ENCODE measurements at places on chromosomes 2 and 18.

- no peak for DNase-seq
Measured at GRCh38 chr2:236309669-236310029, 45.4 kb upstream of the ASB18 start.

GRCh38 chr18:7367336-7367735 lies 136.4 kb downstream of the LRRC30 start:
- no peak for DNase-seq

GRCh38 chr2:64166637-64167420 lies 22.6 kb upstream of the PELI1 start:
- no peak for DNase-seq

- no peak for DNase-seq
Measured at GRCh38 chr2:190904640-190905261, 24.1 kb downstream of the GLS start.

- DNase-seq, result no peak
Measured at GRCh38 chr2:5932556-5933469, 240.6 kb downstream of the SOX11 start.

DNA sequence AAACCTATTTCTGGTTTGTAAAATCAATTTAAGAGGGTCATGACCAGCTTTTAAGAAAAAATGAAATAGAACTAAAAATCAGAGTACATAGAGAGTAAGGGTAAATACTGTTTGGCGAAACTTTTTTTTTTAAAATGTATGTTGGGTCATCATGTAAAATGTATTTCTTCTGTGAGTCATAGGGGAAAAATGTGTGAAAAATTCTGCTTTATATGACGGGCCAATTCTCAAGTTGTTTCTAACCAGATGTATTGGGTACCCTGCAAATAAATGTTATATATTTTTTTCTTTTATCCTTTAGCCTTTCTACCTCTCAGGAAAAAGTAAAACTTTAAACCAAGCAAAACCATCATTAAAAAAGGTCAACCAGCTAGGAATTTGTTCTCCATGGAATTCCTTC lies 13.9 kb downstream of the AFTPH start:
- no peak for DNase-seq

DNA sequence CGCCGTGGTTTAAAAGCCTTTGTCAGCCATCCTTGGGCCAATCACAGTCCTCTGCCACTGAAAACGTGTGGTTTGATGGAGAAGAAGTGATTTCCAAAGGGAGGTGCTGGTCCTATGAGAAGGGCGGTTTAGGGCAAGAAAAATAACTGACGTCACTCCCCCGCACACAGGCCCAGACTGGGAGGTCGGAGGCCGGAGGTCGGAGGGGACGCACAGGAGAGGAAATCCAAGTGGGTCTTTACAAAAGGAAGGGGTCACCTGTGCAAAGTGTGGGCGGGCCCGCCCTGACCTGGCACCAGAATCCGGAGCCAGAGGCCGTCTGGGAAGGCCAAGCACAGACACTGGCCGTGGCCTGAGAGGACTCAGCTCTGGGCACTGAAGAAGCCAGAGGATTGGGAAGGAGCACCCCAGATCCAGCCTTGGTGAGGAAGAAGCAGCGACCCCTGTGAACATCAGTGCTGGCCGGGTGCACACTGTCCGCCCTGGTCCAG lies 18.0 kb upstream of the KCNG2 start:
- no peak for DNase-seq

DNA sequence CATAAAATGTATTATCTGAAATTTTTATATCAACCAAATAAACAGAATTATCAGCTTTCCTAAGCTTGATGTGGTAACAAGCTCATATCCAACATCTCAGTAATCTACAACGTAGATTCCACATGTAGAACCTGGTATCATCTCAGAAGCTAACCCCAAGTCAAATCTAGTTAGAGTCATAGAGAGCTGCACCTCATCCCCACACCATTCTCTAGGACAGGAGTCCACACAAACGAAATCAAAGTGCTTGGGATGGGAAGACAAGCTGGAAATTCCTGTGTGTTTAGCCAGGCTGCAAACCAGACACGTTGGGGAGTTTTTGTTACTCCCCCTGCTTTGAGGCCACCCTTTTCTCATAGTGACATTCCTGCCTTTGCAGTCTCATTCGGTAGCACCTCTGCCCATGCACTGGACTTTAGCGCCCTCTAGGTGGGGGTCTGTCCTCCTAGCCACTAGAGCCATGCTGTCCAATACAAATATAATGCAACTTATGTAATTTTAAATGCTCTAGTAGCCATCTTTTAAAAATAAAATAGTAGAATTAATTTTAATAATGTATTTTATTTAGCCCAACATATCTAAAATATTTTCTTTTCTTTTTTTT lies 28.1 kb upstream of the SATB2 start:
- DNase-seq, result no peak

- no peak for DNase-seq
Measured at GRCh38 chr2:237720957-237721356, 77.6 kb upstream of the RBM44 start.

GRCh38 chr2:128914320-128914719 lies 595.7 kb upstream of the HS6ST1 start:
- no peak for DNase-seq

DNA sequence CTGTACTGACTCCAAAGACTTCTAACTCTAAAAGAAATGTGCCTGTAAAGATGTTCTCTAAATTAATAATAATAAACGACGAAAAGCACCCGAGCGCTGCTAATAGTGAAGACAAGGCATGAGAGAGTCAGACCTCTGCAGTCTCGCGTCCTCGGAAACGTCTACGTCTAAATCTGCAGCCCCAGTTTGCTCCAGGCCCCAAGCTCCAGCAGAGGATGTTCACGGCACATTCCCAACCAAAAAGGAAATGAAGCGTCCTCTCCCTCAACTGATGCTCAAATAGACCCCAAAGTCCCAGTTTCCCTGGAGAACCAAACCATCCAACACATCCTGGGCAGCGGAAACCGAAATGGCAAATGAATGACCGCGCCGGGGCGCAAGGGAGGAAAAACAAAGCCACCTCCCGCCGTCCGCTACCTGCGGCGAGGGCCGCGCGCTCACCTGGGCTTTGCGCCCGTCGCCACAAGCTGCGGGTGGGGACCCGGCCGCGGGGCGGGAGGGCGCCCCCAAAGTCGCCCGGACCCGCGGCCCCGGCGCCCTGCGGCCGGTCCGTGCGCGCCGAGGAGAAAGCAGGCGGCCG lies 47.1 kb upstream of the CCDC150 start:
- no peak for DNase-seq

GRCh38 chr2:195819276-195819675 lies 162.2 kb downstream of the SLC39A10 start:
- DNase-seq, result no peak

- DNase-seq, result no peak
Measured at GRCh38 chr18:37663446-37663845, 97.8 kb upstream of the CELF4 start.

GRCh38 chr18:1017227-1018058 lies 112.8 kb downstream of the ADCYAP1 start:
- no peak for DNase-seq

- DNase-seq, result no peak
Measured at GRCh38 chr2:75528221-75528977, 32.3 kb downstream of the EVA1A start.

- no peak for DNase-seq
Measured at GRCh38 chr2:114610677-114611076, 168.2 kb downstream of the DPP10 start.

DNA sequence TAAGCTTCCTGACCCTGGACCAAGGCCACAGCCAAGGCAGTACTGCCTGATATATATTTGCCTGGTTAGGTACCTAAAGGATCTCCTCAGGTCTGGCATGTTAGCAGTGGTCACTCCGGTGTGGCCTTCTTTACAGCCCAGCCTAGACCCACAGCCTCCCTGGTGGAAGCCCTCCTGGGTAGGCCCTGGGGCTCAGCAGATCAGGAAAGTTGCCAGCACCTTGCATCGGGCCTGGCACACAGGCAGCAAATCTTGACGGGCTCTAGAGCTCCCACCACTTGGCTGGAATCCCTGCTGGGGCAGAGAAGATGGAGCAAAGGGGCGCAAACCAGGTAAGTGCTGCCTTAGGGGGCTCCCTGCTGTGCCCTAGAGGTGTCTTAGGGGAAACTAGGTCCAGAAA lies 40.9 kb upstream of the ATP6V1B1 start:
- no peak for DNase-seq

GRCh38 chr2:232438951-232439757 lies 16.8 kb upstream of the ALPI start:
- no peak for DNase-seq

DNA sequence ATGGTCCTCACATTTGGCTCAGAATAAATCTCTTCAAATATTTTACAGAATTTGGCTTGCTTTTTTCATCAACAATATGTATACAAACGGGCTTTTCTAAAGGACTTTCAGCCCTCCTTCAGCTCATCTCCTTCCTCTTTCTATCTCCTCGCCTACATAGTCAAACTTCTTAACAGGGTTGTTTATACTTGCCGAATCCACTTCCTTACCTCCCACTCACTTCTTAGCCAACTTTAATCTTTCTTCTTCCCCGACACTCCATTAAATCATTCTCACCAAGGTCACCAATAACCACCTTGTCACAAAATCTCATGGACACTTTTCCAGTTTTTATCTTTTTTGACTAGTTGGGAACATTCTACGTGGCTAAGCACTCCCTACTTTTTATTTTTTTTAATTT lies 325.2 kb downstream of the PLCL1 start:
- DNase-seq, result no peak

- no peak for DNase-seq
Measured at GRCh38 chr18:45727068-45727467, 3.1 kb downstream of the SLC14A1 start.

DNA sequence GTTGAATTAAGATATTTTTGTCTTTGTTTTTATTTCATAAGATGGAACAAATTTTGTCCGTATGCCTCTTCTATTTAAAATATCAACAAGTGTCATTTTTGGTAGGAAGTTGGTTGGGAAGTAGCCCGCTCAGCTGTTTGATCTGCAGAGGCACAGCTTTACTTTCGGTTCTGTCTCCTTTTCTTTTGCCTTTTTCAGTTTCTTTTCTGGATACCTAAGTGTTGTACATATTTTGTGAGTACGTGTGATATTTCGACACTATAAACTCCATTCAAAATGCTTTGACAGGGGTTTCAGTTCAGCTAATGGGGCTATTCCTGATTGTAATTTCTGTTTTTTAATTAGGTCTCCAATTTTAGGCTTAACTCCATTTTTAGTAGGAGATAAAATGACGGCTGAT lies 1785.0 kb upstream of the LRRTM1 start:
- DNase-seq, result no peak

DNA sequence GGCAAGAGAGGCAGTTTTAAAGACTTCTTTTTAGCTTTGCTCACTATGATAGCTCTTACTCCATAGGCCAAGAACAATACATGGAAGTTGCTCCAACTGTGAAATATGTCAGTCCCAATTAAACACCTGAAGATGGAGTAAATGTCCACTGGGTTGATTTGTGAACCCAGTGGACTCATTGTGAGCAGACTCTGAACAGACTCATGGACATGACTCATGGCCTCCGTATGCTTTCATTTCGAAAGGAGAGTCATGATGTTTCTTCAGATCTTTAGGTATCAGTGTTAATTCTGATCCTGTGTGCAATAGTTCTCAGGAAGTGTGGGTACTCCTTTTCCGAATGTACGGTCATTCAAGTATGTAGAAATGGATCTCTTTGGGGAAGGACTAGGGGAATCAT lies 5.4 kb upstream of the CWC22 start:
- DNase-seq, result no peak

DNA sequence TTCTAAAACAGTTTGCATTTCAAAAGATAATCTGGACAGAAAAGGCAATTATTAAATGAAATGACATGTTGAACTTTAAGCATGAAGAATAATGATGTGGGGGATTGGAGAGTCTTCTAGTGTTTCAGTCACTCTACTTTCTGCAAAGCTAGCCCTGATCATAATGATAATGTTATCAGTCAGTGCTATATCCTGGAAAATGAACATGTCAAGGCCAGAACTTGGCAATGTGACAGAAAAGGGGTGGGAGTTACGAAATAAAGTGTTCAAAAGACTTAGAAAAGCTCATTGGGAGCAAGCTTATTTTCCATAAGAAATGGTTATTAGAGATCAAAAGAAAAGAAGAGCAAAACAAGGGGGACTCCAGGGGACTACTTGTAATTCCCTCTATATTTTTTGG lies 288.5 kb upstream of the SLC8A1 start:
- DNase-seq, result no peak

GRCh38 chr2:99545604-99546003 lies 55.8 kb upstream of the REV1 start:
- no peak for DNase-seq

GRCh38 chr2:187996630-187997029 lies 295.0 kb upstream of the GULP1 start:
- no peak for DNase-seq

DNA sequence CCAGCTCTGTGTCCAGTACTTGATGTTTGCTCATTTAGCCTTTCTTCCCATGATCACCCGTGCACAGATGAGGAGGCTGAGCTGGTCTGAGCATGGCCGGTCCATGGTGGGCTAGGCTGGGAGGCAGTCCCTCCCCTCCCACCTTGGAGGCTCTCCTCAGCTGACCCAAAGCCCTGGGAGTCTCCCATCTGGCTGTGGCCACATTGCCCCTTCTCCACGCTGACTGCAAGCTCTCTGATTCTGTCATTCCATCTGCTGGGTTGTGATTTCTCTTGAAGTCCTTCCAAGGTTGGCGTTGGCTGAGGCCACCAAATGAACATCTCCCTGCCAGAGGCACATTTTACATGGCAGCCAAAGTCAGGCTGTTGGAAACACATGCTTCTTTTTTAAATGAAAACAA lies 44.0 kb downstream of the ACKR3 start:
- no peak for DNase-seq

GRCh38 chr2:152175012-152175367 lies 573 bp downstream of the STAM2 start:
- DNase-seq, result no peak

GRCh38 chr2:191050640-191050987 lies 36.6 kb upstream of the STAT1 start:
- DNase-seq, result no peak
